Activated CD4-positive, alpha-beta memory T cell treated with anti-CD3 and anti-CD28 coated beads, Interleukin-2, amount 10 ng/mL, durations not matched to agents 7 days and 5 days (primary cell): ENCODE measurements at places on chromosomes 7 and 10. TPM values are rescaled to one million over a fixed set of nuclear protein-coding genes. Genes with fewer than 3 reads are reported as not detected.

DNA sequence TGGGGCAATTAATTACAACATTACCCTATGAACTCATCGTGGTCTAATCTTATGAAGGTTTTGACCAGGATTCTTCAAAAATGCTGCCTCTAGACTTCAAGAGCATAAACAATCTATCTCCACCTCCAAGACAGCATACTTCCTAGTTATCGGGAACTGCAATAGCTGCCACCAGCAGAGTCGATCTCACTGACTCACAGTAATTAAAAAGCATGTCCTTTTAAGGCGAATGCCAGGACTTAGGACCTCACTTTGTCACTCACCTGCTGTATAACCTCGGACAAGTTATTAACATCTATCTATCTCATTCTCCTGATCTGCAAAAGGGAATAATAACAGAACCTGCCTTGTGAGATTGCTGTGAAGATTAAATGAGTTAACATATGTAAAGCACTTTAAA, 666.0 kb upstream of the COBL start:
- no peak for DNase-seq

- no peak for DNase-seq
These were observed 19.1 kb downstream of the ZNRF2 start for GRCh38 chr7:30303312-30304039.

GRCh38 chr10:81898518-81898917, 23.5 kb downstream of the NRG3 start:
- no peak for DNase-seq

DNA sequence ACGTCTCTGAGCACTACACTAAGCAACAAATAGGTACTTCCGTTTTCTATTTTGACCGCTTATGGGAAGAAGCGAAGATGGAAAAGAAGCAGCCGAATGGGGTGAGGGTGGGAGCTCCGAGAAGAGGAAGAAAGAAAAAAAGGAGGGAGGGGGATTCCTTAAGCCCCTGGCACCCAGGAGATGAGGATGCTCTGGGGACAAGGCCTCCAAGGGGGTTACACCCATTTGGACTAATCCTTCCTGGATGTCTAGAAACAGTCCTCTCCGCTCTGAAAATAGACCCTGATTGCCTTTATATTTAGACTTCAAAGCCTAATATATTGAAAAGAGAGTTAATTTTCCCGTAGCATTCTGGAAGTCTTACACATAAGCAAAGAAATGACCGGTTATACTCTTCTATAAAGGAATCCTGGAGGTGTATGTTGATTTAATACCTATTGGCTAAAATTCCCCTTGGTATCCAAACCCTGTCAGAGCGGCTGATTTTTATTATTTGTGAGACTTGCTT, 676 bp upstream of the HTR7 start:
- DNase-seq, result no peak

GRCh38 chr7:2635810-2636701, 4.3 kb downstream of the TTYH3 start:
- DNase-seq, result no peak

- DNase-seq, result peak; percentile 52
These were observed 10.3 kb upstream of the ANKRD7 start for GRCh38 chr7:118214051-118214832.

- DNase-seq, result no peak
These were observed 314.4 kb upstream of the BMPER start for GRCh38 chr7:33590916-33591315.

GRCh38 chr7:140674356-140674800, 1.6 kb downstream of the ADCK2 start:
- DNase-seq, result no peak

- no peak for DNase-seq
These were observed 193.1 kb downstream of the CCSER2 start for GRCh38 chr10:84521468-84521867.

The NEUROG3 gene
- total RNA-seq, result 0.23 TPM

GRCh38 chr10:97234400-97234799, 48.6 kb upstream of the SLIT1 start:
- DNase-seq, result no peak

The HACD1 gene
- 3.7 TPM for total RNA-seq

The CACNA2D1 gene
- total RNA-seq, result not detected
